ENCODE measurements at places on chromosomes 5 and 9. TPM values are rescaled to one million over a fixed set of nuclear protein-coding genes. Genes with fewer than 3 reads are reported as not detected.

OTP gene
- total RNA-seq, result not detected

IFNB1 gene
- not detected for total RNA-seq

- DNase-seq, result no peak
These were observed 8.9 kb upstream of the EPB41L4B start for GRCh38 chr9:109329638-109330258.

DNA sequence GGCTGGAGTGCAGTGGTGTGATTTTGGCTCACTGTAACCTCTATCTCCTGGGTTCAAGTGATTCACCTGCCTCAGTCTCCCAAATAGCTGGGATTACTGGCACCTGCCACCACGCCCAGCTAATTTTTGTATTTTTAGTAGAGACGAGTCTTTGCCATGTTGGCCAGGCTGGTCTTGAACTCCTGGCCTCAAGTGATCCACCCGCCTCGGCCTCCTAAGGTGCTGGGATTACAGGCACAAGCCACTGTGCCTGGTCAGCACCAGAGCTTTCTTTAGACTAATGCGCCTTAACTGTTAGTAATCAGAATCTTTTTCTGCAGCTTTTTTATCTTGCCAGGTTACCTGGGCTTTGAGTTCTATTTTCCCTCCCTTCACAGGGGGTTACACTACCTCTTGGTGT lies 18.4 kb downstream of the PTGS1 start:
- no peak for DNase-seq

- DNase-seq, result no peak
These were observed 14.1 kb upstream of the NUP214 start for GRCh38 chr9:131111186-131111853.

TRIM36 gene
- 16.5 TPM for total RNA-seq

DNA sequence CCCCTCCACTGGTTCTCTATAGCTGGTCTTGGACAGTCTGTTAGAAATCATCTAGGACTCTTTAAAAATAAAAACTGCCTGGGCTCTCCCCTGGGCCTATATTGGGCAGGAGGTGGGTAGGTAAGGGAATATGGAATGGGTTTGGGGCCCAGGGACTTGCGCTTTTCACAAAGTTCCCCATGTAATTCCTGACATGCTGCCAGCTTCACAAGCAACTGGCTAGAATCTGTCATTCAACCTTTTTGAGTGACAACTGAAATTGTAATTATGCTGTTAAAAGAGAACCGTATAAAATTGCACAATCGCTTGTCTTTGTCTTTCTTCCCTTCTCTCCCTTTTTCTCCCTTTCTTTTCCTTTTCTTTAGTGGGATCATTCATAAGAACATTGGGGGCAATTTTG lies 603.1 kb downstream of the EBF1 start:
- no peak for DNase-seq

ST8SIA4 gene
- 0.50 TPM for total RNA-seq

MFAP3 gene
- 27.0 TPM for total RNA-seq

DNA sequence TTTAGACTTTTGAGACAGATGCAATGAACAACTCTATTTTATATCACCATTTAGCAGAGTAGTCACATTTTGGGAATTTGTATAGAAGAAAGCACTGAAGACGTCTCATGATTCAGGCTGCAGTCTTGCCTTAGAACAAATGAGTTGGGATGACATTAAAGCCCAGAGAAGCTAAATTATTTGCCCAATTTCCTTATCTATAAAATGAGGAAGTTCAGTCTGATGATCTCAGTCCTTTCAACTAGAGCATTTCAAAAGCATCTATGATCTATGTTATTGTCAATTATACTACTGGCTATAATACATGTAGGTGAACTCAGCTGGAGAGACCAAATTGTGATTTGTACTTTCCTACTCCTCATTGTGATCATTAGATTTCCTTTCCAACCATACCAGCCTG lies 154.1 kb downstream of the OSTF1 start:
- DNase-seq, result no peak

GRCh38 chr5:166509085-166509484 lies 1782.4 kb upstream of the WWC1 start:
- no peak for DNase-seq

DNA sequence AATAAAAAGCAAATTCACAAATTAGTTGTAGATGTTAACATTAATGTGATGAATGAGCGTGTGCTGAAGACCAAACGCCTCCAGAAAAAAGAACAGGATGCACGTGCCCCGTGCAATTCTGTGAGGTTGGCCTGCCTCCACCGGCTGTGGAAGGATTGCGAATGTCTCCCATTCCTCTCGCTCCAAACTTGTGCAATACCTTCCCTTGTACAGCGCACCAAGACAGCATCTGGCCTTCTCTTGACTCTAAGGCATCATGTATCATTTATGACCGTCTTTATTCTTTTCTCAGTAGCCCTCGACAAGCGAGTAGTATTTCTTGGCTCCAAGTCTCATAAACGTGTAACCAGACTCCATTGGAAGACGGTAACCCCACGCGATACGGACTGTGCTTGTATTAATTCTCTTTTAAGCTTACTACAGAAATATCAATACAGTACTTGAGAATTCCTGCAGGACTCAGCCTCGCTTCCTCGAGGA lies 1.5 kb upstream of the TESK1 start:
- no peak for DNase-seq

GRM6 gene
- not detected for total RNA-seq

GRCh38 chr9:126904586-126904985 lies 10.0 kb upstream of the RALGPS1 start:
- no peak for DNase-seq

LCN15 gene
- total RNA-seq, result 0.61 TPM

GPR150 gene
- not detected for total RNA-seq

DNA sequence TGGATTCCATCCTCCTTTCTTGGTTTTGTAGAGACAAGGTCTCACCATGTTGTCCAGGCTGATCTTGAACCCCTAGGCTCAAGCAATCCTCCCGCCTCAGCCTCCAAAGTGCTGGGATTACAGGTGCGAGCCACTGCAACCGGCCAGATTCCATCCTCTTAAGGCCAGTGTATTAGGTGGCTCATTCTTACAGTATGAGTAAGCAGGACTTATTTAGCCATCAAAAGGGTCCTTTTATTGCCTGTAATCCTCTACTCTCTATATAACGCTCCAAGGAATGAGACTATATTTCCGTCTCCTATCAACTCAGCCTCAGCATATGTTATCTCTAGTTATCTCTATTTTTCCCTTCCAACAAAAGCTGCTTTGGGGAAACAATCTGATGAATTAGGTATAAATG lies 3.0 kb upstream of the ERBIN start:
- DNase-seq, result no peak

BAAT gene
- not detected for total RNA-seq
